ENCODE measurements at places on chromosomes 12 and 14. TPM values are rescaled to one million over a fixed set of nuclear protein-coding genes. Genes with fewer than 3 reads are reported as not detected.

The SERPINA9 gene
- not detected for total RNA-seq

DNA sequence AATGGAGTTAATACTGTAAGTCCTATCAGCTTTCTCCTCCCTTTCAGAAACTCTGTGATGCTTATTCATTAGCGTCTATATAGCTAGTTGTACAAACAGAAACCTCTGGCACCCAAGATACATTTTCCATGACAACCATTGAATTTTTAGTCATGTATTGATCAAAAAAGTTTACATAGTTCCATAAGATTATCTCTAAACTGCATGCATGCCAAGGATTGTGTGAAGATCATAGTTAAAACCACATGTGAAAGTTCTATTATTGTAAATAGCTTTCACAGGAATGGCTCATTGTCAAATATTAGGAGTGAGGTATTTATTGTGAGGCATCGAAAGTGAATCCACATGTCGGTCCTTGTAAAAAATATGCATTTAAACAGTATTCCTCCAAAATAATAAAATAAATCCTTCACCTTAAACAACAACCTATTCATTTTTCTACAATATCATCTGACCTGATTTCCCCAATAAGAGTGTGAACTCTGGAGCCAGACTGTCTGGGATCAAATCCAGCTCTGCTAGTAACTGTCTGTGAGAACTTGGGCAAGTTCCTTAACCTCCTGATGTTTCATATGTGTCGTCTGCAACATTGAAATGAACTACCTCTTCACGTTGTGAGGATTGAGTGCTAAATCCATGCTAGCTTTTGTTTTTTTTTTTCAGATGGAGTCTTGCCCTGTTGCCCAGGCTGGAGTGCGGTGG is 10.6 kb upstream of the CDKL1 start:
- DNase-seq, result no peak
- no peak overlapping the region for H3K4me3 ChIP-seq
- no peak overlapping the region for H3K27ac ChIP-seq
- H3K36me3 ChIP-seq, result no peaks in the 10 kb centered on the region
- no peaks in the 10 kb centered on the region for H3K27me3 ChIP-seq

DNA sequence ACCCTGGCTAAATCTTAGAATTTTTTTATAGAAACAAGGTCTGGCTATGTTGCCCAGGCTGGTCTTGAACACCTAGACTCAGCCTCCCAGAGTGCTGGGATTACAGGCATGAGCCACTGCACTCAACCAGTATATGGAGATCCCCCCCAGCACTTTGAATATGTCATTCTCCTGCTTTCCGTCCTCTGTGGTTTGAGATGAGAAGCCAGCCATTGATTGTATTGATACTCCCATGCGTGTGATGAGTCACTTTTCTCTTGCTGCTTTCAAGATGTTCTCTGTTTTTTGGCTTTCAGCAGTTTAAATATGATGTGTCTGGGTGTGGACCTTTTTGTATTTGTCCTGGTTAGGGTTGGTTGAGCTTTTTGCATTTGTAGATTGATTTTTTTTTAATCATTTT is 75.2 kb upstream of the DNM1L start:
- no peaks in the 10 kb centered on the region for H3K36me3 ChIP-seq
- H3K4me1 ChIP-seq, result no peaks in the 10 kb centered on the region
- no peak for DNase-seq
- no peaks in the 10 kb centered on the region for H3K27me3 ChIP-seq

DNA sequence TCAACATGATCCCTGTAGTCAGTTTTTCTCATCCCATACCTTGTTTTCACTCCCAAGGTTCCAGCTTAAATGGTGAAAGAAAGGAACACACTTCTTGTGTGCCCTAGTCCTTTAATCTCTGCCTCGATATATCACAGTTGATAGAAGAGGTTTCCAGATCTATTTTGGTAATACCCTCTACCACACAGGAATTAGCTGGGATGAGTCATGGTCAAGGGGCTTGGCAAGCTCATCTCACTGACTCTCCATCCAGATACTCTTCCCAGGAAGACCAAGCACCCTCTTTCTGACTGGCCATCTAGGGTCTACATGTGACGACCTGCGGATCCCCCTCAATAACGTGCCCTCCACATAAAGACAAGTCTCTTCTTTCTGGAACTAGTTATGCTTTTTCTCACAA is 277.9 kb downstream of the ITPR2 start:
- H3K36me3 ChIP-seq, result no peaks in the 10 kb centered on the region
- no peaks in the 10 kb centered on the region for H3K27me3 ChIP-seq
- no peaks in the 10 kb centered on the region for H3K4me1 ChIP-seq
- no peak overlapping the region for H3K27ac ChIP-seq
- DNase-seq, result no peak

- H3K27me3 ChIP-seq, result no peaks in the 10 kb centered on the region
- H3K36me3 ChIP-seq, result no peaks in the 10 kb centered on the region
- no peak overlapping the region for H3K27ac ChIP-seq
- no peak overlapping the region for H3K4me3 ChIP-seq
- no peaks in the 10 kb centered on the region for H3K4me1 ChIP-seq
- DNase-seq, result no peak
Observed at GRCh38 chr12:103373088-103373523, 122.7 kb downstream of the C12orf42 start.

GRCh38 chr12:12784911-12785814 is at the start of gene APOLD1:
TSS of gene APOLD1 (plus strand) at chr12:12785659. CDS start at chr12:12785692, 33 bp downstream.
- H3K27ac ChIP-seq, result peak within 1 kb of the TSS; percentile 96
- H3K36me3 ChIP-seq, result no peaks in the 10 kb centered on the region
- peak within 1 kb of the TSS; percentile 82 for H3K4me3 ChIP-seq
- DNase-seq, result peak; percentile 76

GRCh38 chr14:83975841-83976770 is 1553.8 kb upstream of the FLRT2 start:
- no peaks in the 10 kb centered on the region for H3K4me1 ChIP-seq
- H3K36me3 ChIP-seq, result no peaks in the 10 kb centered on the region
- no peaks in the 10 kb centered on the region for H3K27me3 ChIP-seq
- H3K4me3 ChIP-seq, result no peak overlapping the region
- no peak for DNase-seq
- H3K27ac ChIP-seq, result no peak overlapping the region

DNA sequence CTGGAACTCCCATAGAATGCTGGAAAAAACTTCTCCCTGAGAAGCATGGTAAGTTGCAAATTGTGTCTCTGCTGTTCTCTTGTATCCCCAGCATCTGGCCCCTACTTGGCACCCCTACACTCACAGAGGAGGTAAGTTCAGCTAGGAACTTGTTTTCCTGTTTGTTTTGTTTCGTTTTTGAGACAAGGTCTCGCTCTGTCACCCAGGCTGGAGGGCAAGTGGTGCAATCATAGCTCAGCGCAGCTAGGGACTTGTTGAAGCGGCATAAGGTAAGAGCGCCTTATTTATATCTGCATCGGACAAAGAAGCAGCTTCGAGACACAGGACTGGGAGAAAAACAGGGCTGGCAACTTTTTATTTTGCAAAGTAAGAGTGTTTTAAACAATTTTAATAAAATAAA is 18.5 kb upstream of the ANO2 start:
- no peaks in the 10 kb centered on the region for H3K36me3 ChIP-seq
- no peak overlapping the region for H3K4me3 ChIP-seq
- no peaks in the 10 kb centered on the region for H3K27me3 ChIP-seq
- no peak overlapping the region for H3K27ac ChIP-seq

- no peaks in the 10 kb centered on the region for H3K4me1 ChIP-seq
- H3K36me3 ChIP-seq, result no peaks in the 10 kb centered on the region
- no peak overlapping the region for H3K27ac ChIP-seq
- no peak overlapping the region for H3K4me3 ChIP-seq
- peak; percentile 3 for DNase-seq
Observed at GRCh38 chr14:105879867-105880561, 353.6 kb downstream of the TMEM121 start.

- H3K27me3 ChIP-seq, result no peaks in the 10 kb centered on the region
- no peaks in the 10 kb centered on the region for H3K4me1 ChIP-seq
- H3K4me3 ChIP-seq, result no peak overlapping the region
- no peak overlapping the region for H3K27ac ChIP-seq
Observed at GRCh38 chr14:96231526-96232130, 24.4 kb upstream of the BDKRB1 start.

GRCh38 chr14:23316300-23316699 is 5.0 kb upstream of the PABPN1 start:
- no peaks in the 10 kb centered on the region for H3K4me1 ChIP-seq
- no peaks in the 10 kb centered on the region for H3K36me3 ChIP-seq
- H3K27ac ChIP-seq, result no peak overlapping the region
- no peak overlapping the region for H3K4me3 ChIP-seq
- no peak for DNase-seq
- H3K27me3 ChIP-seq, result no peaks in the 10 kb centered on the region
